ENCODE measurements at places on chromosomes 11 and 22.

DNA sequence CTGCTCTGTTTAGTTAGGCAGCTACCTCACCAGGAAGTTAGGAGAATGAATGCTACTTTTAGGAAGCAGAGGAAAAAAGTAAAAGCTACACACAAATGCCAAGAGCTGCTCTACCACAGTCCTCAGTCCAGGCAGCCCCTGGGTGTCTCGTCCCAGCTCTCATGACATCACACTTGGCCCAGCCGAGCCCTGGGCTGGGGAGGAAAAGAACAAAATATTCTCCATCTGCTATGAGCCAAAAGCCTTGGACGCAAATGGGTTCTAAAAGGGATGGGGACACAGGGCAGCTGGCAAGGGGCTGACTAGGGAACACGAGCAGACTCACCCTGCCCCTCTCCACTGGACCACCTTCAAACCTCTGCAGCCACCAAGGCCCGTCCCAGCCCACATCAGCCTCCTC lies 26.1 kb downstream of the TMEM184B start:
- no peak for DNase-seq

DNA sequence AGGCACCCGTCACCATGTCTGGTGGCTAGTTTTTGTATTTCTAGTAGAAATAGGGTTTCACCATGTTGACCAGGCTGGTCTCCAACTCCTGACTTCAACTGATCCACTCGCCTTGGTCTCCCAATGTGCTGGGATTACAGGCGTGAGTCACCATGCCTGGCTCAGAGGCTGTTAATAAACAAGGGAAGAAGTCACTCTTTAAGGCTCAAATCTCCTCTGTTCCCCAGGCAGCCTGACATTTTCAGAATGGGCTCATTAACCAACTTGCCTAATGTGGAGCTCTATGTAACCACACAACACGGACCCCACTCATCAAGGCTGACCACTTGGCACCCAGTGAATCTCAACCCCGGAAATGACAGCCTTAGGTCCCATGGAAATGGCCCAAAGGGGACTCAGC lies 24.1 kb downstream of the APOL3 start:
- no peak for DNase-seq

DNA sequence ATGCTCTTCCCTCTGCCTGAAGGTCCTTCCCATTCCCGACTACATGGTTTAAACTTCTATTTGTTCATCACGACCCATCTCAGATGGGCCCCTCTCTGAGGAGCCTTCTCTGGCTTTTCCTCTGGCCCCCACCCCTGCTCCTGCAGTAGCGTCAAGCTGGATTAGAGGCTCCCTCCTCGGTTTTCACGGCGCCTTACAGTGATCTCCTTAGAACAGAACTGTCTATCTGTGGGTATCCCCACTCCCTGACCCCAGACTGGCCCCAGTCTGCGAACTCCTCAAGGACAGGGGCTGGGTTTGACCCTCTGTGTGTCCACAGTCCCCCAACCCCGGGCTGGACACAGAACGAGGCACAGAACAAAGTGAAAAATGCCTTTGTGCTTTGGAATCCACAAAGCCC lies 2.8 kb downstream of the PLEKHB1 start:
- DNase-seq: no peak

DNA sequence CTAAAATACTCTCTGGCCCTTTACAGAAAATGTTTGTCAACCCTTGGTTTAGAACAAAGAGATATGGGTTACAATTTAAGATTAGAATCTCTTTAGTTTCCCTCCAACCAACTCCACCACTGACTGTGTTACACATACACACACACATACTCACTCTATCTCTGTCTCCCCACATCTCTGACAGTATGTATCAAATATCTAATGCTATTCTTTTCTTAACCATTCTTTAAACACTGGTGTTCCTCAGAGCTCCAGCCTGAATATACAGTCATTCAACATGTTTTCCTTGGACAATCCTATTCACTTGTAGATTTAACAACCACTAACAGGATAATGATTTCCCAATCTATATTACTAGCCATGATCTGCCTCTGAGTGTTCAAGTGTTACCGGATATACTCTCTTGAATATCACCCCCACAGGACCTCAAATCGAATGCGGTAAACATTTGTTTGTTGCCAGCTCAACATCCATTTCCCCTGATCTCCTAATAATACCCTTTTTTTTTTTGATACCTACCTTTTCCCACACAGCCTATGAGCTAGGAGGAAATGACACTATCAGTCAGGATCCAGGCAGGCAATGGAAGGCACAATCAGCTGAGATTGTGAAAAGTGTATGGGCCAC lies 6.1 kb downstream of the MPZL3 start:
- no peak for DNase-seq

DNA sequence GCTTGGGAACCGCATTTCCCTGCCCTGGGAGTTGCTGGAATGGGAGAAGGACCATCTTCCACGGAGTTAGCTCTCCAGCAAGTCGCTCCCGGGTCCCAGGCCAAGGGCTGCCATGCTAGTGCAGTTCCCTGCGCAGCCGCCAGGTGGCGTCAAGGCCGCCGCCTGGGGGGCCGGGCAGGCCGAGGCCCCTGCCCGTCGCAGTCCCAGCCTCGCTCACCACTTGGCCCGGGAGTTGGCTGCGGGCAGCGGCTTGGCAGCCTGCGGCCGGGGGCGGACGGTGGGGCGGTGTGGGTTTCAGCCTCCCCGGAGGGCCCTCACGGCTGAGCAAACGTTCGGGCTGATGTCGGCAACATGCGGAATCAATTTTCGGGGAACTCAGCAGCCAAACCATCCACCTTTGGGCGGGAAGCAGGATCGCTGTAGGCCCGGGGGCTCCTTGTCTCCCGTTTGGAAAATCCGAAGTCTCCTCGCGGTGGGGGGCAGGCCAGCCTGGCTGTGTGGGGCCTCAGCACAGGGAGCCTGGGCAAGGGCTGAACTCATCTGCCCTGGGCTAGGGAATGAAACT lies 415.1 kb downstream of the SOX6 start:
- no peak for DNase-seq

DNA sequence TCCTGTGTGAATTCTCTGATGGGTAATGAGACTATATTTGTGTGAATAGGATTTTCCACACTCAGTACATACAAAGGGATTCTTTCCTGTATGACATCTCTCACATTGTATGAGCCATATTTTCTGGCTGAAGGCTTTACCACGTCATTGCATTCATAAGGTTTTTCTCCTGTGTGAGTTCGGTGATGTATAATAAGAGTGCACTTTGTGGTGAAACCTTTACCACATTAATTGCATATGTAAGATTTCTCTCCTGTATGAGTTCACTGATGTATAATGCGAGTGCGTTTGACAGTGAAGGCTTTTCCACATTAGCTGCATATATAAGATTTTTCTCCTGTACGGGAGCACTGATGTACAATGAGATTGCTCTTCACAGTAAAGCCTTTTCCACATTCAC lies 455.4 kb upstream of the CNTN5 start:
- no peak for DNase-seq

DNA sequence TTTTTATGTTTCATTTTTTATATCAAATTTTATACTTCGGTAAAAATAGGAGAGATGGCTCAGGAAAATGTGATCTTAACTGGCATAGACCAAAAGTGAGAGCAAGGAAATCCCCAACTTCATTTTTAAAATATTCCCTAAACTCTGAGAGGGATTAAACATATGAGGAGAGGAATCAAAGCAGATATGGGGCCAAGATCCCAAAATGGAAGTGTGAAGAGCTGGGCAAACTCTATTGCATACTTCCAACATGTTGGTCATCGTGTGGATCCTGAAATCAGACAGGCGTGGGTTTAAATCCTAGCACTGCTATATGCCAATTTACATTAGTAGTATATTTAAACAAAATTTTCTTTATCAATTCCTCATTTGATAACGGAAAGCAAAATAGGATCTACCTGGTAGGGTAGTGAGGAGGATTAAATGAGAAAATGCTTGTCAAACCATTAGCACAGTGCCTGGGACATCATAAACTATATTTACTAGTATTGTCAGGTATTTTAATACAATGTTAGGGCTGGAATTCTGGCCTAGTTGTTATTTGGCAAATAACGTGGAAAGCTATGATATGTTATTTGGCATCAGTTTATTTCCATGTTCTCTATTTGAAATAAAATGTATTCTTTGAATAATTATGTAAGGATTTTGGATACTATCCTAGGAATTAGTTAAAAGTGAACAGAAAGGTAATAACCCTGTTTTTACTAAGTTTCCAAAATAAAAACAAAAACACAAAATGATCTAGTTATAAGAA lies 392.8 kb upstream of the CCDC90B start:
- DNase-seq: no peak

GRCh38 chr11:64356498-64357411 lies 2.2 kb upstream of the RPS6KA4 start:
- DNase-seq: no peak

All from stimulated activated CD4-positive, alpha-beta T cell treated with anti-CD3 and anti-CD28 coated beads, Interleukin-4, amount 100 ng/mL, for 4 hours (primary cell).